ENCODE measurements at places on chromosomes 16 and 17. TPM values are rescaled to one million over a fixed set of nuclear protein-coding genes. Genes with fewer than 3 reads are reported as not detected.

GRCh38 chr17:50316016-50316587 is 29.8 kb upstream of the XYLT2 start:
- H3K27me3 ChIP-seq: peaks cover 15% of the 10 kb centered on the region
- H3K27ac ChIP-seq: no peak overlapping the region
- peaks cover under 1% of the 10 kb centered on the region for H3K4me1 ChIP-seq
- no peaks in the 10 kb centered on the region for H3K36me3 ChIP-seq
- H3K4me3 ChIP-seq: no peak overlapping the region
- no peak for DNase-seq

Gene IQCK
- total RNA-seq: 1.1 TPM

GRCh38 chr16:56715126-56715525 is 14.8 kb upstream of the NUP93 start:
- H3K36me3 ChIP-seq: no peaks in the 10 kb centered on the region
- H3K4me3 ChIP-seq: no peak overlapping the region
- no peak overlapping the region for H3K27ac ChIP-seq
- H3K27me3 ChIP-seq: no peaks in the 10 kb centered on the region
- no peak for DNase-seq

Gene TBC1D3I
- total RNA-seq: 0.72 TPM

DNA sequence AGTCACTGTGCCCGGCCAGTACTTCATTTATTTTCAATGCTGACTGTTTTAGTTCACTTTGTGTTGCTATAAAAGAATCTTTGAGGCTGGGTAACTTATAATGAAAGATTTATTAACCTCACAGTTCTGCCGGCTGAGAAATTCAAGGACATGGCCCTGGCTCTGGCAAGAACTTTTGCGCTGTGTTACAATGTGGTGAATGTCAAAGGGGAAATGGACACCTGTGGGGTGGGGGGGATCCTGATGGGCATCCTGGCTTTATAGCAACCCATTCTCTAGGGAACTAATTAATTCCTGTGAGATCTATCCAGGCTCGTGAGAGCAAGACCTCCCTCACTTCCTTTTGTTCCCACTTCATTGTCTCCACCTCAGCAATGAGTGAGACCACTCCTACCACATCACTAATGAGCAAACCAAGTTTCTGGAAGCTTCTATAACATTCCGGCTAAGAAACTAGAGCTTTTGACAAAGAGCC is 17.1 kb upstream of the CDH3 start:
- no peak overlapping the region for H3K27ac ChIP-seq
- no peaks in the 10 kb centered on the region for H3K4me1 ChIP-seq
- DNase-seq: no peak
- H3K4me3 ChIP-seq: no peak overlapping the region
- H3K27me3 ChIP-seq: no peaks in the 10 kb centered on the region
- no peaks in the 10 kb centered on the region for H3K36me3 ChIP-seq

Gene KCNG4
- total RNA-seq: not detected

DNA sequence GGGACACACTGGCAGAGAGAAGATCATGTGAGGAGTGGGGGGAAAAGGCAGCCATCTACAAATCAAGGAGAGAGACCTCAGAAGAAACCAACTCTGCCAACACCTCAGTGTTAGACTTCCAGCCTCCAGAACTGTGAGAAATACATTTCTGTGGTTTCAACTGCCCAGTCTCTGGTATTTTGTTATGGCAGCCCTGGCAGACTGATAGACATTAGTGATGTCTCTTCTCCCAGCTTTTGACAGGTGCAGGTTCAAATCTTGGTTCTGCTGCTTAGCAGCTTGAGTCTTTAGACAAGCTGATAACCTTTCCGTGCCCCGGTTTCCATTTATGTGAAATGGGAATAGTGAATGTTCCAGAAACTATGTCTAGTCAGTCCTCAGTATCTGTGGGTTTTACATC is 199.5 kb downstream of the SNX29 start:
- H3K4me3 ChIP-seq: no peak overlapping the region
- H3K36me3 ChIP-seq: no peaks in the 10 kb centered on the region
- H3K27me3 ChIP-seq: no peaks in the 10 kb centered on the region
- H3K27ac ChIP-seq: no peak overlapping the region
- H3K4me1 ChIP-seq: no peaks in the 10 kb centered on the region

Gene OR4D1
- 0.77 TPM for total RNA-seq

Gene PPL
- not detected for total RNA-seq

- H3K27me3 ChIP-seq: no peaks in the 10 kb centered on the region
- H3K4me1 ChIP-seq: no peaks in the 10 kb centered on the region
- H3K36me3 ChIP-seq: peaks cover 10% of the 10 kb centered on the region
Observed at GRCh38 chr16:67733734-67734470, 14.8 kb upstream of the GFOD2 start.

DNA sequence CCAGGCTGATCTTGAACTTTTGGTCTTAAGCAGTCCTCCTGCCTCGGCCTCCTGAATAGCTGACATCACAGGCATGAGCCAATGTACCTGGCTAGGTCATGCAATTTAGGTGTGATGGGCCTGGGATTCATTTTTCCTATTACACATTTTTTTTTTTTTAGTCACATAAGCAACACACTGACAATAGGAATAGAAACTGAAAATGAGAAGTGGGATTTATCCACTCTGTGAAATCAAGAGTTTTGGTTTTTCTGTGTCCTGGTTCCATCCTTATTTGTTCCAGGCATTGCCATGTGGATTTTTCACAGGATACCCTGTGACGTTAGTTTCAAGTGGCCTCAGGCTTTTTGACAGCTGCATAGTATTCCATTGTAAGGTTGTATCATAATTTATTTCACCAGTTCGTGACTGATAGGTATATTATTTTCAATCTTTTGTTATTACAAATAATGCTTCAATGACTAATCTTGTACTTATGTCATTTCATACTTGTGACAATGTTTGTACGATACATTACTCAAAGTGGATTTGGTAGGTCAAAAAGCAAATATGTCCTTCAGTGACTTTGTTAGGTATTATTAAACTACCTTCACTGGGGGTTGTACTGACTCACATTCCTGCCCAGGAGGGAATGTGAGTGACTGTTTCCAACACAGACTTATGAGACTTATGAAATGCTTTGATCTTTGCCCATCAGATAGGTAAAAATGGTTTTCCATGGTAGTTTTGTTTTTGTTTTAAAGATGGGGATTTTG is 10.6 kb downstream of the ADCY7 start:
- no peaks in the 10 kb centered on the region for H3K27me3 ChIP-seq
- peaks cover 97% of the 10 kb centered on the region for H3K4me1 ChIP-seq
- H3K27ac ChIP-seq: peak overlapping the region; percentile 81
- peaks cover 60% of the 10 kb centered on the region for H3K36me3 ChIP-seq

DNA sequence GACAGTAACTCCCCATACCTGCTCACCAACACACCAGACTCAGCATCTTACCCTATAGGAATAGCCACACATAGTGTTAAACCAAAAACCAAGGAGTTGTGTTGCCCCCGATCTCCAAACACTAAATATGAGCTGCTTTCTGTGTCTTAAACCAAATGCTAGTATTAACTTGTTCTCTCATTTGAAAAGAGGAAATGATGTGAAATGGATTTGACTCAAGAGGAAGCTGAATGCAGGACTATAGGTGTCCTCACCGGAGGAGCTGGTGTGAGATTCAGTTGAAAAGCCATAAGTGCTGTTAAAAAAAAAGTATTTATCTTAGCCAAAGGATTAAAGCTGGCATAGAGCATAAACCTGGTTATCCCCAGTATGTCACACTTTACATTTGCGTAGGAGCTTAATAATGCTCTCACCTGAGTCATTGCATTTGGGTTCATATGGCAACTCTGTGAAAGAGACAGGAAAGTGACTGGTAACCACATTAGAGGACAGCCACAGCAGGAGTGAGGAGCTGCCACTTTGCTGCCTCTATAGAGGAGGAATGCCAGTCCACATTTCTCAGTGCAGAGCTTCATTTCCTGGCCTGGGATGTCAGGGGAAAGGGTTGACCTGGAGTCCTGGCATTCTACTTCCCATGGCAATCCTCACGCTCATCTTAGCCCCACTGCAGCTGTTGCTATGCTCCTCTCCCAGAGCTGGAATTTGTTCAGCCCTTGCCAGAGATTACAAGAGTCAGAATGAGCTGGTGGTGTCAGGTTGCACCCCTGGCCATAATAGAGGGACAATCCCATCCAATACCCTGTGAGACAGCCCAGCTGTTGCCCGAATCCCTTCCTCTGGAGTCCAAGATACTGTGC is 143.3 kb upstream of the ANKFN1 start:
- no peaks in the 10 kb centered on the region for H3K27me3 ChIP-seq
- H3K4me1 ChIP-seq: peaks cover 7% of the 10 kb centered on the region
- H3K27ac ChIP-seq: no peak overlapping the region
- no peaks in the 10 kb centered on the region for H3K36me3 ChIP-seq
- DNase-seq: no peak

DNA sequence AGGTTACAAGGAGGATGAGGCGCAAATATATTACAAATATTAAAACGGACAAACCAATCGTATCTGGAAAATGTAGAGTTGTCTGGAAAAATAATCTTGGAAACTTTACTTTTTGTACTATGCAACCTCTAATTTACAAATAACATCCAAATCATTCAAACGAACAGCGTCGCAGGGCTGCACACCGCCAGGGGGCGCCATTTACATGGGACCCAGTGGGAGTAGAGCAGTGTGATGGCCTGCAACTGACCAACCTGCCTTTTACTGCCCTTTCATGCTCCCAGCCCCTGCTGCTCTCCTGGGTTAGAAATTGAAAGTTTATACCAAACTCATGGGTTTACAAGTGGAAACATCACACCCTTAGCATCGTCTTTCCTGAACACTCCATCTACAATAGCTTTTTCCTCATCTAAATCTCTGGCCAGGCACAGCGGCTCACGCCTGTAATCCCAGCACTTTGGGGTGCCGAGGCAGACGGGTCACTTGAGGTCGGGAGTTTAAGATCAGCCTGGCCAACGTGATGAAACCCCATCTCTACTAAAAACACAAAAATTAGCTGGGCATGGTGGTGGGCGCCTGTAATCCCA is 10.0 kb downstream of the PITPNC1 start:
- H3K27me3 ChIP-seq: no peaks in the 10 kb centered on the region
- H3K4me1 ChIP-seq: peaks cover 65% of the 10 kb centered on the region
- peak; percentile 65 for DNase-seq
- H3K4me3 ChIP-seq: no peak overlapping the region
- peaks cover 29% of the 10 kb centered on the region for H3K36me3 ChIP-seq
- peak overlapping the region; percentile 54 for H3K27ac ChIP-seq

DNA sequence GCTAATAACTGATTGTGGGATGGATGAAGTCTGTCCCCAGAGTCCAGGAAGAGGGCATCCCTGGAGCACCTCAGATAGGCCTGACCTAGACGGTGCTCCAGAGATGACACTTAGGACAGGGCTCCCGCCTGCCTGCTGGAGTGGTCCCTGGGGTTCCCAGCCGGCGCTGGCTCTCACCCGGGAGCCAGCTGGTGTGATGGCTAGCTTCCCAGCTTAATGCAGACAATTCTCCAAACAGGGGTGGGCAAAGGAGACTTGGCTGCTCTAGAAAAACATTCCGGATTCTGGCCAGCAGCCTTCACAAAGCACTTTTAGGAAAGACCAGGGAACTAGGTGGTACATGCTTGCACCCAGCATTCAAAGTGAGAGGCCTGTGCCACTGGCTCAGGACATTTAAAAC is 18.6 kb downstream of the ACE start:
- H3K4me1 ChIP-seq: no peaks in the 10 kb centered on the region
- H3K36me3 ChIP-seq: no peaks in the 10 kb centered on the region
- H3K4me3 ChIP-seq: no peak overlapping the region

DNA sequence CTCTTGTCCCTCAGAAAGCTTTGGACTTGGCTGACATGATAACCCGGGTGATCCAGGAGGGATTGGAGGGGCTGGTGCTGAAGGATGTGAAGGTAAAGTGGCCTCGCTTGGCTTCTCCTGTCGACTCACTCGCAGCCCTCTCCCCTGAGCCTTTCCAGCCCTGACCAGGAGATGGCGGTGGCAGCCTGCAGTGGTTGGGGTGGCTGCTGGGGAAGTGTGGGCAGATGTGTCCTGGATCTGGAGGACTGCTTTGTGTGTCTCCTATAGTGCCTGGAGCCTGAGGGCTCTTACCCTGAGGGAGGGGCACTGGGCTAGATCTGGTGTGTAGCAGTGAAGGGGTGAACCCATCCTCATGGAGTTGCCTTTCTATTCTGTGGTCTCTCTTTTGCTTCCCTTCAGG is 17.9 kb downstream of the LIG3 start:
- H3K4me3 ChIP-seq: no peak overlapping the region
- H3K36me3 ChIP-seq: peaks cover 34% of the 10 kb centered on the region
- DNase-seq: peak; percentile 84
- H3K27me3 ChIP-seq: no peaks in the 10 kb centered on the region

- no peak overlapping the region for H3K4me3 ChIP-seq
- DNase-seq: no peak
- no peaks in the 10 kb centered on the region for H3K36me3 ChIP-seq
- no peak overlapping the region for H3K27ac ChIP-seq
Observed at GRCh38 chr17:31111183-31111582, 16.4 kb downstream of the NF1 start.

Gene RAMP2
- not detected for total RNA-seq

Gene PRR11
- total RNA-seq: 80.8 TPM

DNA sequence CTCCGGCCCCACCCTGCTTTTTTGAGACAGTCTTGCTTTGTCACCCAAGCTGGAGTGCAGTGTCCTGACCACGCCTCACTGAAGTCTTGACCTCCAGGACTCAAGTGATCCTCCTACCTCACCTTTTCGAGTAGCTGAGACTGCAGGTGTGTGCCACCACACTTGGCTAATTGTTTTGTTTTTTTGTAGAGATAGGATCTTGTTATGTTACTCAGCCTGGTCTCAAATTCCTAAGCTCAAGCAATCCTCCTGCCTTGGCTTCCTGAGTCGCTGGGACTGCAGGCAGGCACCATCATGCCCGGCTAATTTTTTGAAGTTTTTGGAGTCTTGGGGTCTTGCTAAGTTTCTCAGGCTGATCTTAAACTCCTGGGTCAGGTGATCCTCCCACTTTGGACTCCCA is 206.7 kb downstream of the SHISA9 start:
- H3K4me1 ChIP-seq: no peaks in the 10 kb centered on the region
- H3K27me3 ChIP-seq: no peaks in the 10 kb centered on the region
- H3K27ac ChIP-seq: no peak overlapping the region
- no peaks in the 10 kb centered on the region for H3K36me3 ChIP-seq

GRCh38 chr17:28598389-28598788 is 436 bp downstream of the SPAG5 start:
- H3K4me1 ChIP-seq: peaks cover 25% of the 10 kb centered on the region
- peak overlapping the region; percentile 93 for H3K27ac ChIP-seq
- H3K4me3 ChIP-seq: peak overlapping the region; percentile 88
- peaks cover 16% of the 10 kb centered on the region for H3K36me3 ChIP-seq
- no peak for DNase-seq

GRCh38 chr17:44448412-44448811 is 54.8 kb downstream of the GPATCH8 start:
- no peaks in the 10 kb centered on the region for H3K27me3 ChIP-seq
- H3K4me3 ChIP-seq: no peak overlapping the region
- peaks cover 10% of the 10 kb centered on the region for H3K4me1 ChIP-seq
- no peak overlapping the region for H3K27ac ChIP-seq
- DNase-seq: no peak

All from activated CD4-positive, alpha-beta T cell treated with anti-CD3 and anti-CD28 coated beads, Interleukin-2, amount 10 ng/mL, durations not matched to agents 7 days and 5 days (primary cell).